ENCODE measurements at places on chromosomes 7 and 10.

GRCh38 chr7:114051871-114052331 lies 133.1 kb upstream of the PPP1R3A start:
- no peak for DNase-seq

DNA sequence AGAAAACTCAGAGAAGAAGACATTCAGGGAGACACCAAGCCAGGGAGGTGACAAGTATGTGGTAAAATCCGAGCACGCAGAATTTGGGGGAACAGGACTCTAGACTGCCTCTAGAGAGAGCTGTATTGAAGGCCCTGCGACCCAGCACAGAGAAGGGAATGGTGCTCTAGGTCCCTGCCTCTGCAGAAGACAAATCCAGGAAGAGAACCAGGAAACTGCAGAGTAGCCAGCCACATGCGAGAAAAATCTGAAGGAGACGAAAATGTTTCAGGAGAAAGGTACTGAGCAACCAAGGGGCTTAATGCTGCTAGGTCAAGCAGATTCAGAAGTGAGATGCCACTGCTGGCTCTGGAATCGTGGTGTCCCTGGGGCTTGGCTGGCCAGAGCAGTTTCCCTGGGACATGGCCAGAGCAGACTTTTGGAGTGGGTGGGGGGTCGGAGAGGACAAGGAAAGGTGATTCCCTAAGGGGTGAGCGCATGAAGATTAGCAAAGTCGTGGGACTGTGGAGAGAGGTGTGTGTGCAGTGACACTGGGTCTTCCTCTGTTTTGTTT lies 158.0 kb upstream of the KLF6 start:
- DNase-seq: no peak

- no peak for DNase-seq
These were observed 729.4 kb upstream of the C7orf33 start for GRCh38 chr7:147861058-147861716.

DNA sequence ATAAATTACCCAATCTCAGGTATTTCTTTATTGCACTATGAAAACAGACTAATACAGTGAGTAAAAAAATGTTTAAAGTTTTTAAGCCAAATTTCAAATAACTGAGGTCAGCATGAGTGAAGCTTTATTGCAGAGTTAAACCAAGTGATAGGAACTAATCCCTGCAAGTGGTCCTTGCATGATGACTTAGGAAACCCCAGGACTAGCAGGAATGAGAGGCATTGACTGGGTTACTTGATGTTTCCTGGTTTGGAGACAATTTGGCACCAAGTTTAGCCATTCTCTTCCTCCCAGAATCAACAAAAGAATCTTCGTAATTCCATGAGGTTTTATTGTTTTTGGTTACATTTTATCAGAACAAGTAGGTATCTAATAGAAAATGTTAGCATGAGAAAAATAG lies 194.2 kb downstream of the BICC1 start:
- DNase-seq: no peak

GRCh38 chr10:31320550-31321211 lies 1.7 kb downstream of the ZEB1 start:
- no peak for DNase-seq

- no peak for DNase-seq
These were observed 54.3 kb downstream of the ASB13 start for GRCh38 chr10:5611899-5612680.

- DNase-seq: no peak
These were observed 1.4 kb downstream of the STK32C start for GRCh38 chr10:132306343-132306685.

- DNase-seq: no peak
These were observed 11.5 kb upstream of the C10orf53 start for GRCh38 chr10:49667991-49668390.

- no peak for DNase-seq
These were observed 201.0 kb upstream of the TPK1 start for GRCh38 chr7:145036604-145037405.

GRCh38 chr10:35563261-35563891 lies 41.8 kb upstream of the GJD4 start:
- no peak for DNase-seq

DNA sequence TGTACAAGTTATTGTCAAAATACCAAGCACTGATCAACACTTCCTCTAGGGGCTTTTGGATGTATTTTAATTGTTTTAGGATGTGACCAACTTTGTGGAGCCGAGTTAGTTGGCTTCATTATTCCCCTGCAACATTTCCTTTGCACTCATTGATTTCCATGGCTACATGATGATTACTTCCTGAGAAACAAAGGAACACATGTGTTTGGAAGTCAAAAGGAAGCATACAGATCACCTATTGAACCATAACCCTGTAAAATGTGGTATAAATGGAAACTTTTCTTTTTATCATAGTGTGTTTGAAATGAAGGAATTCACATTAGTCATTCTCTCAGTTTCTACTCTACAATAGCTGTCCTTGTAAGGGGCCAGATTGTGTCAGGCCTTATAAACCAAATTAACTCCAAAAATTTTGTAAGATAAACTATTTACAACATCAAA lies 32.2 kb upstream of the EXOC6 start:
- no peak for DNase-seq

GRCh38 chr7:47782022-47782421 lies 166.2 kb downstream of the PKD1L1 start:
- no peak for DNase-seq

DNA sequence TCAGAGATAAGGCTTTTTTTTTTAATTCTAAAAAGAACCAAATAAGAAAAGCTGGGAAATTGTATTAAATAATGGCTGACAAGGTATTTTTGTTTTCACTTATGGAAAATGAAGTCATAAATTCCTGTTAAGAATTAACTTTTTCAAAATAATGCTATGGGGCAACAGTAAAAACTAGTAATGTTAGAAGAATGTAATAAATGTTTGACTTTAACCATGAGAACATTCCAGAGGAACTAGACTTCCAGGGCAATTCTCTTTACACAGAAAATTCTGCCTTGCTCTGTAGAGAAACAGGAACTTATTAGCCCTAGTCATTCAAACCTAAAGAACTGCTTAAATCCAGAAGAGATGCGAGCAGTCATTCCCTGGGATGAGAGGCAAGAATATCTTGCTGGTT lies 571.1 kb downstream of the IPMK start:
- DNase-seq: no peak

DNA sequence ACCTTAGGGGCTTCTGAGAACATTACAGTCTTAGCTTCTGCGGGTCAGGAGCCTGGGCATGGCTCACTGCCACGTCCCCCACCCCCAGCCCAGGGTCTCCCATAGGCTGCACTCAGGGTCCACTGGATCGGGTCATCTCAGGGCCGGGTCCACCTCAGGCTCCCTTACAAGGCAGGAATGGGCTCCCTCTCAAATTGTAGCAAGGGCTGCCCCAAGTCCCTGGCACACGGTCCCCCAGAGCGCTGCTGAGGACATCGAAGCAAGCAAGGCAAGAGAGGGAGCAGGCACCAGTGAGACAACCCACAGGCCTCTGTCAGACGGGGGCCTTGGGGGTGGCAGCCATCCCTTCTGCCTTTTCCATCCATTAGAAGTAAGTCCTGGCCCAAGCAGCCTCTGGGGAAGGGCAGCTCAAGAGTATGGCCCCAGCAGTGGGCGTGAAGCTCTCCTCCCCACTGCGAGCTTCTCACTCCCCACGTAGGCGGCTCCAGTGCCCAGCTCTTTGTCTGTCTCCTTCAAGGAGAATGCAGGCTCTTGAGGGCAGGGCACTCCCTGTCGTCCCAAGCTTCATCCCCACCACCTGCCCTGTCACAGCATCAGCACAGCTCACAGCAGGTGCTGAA lies 18.0 kb upstream of the RET start:
- no peak for DNase-seq

DNA sequence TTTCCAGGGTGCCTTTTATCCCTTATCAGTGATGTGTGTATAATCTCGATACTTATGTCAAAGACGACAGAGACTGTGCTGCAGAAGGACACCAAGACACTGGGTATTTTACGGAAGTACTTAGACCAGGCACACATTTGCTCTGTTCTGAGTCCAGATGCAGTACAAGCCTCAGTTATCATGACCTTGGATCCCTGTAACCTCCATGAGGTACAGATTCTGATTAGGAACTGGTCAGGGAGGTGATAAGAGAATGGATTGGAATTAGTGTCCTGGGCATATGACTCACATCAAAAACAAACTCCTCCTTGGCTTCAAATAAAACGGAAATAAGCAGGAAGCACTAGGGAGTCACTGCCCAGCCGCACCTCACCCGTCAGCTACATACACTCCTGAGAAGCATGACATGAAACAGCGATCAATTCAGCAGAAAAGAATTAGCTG lies 146.5 kb downstream of the SFMBT2 start:
- DNase-seq: no peak

DNA sequence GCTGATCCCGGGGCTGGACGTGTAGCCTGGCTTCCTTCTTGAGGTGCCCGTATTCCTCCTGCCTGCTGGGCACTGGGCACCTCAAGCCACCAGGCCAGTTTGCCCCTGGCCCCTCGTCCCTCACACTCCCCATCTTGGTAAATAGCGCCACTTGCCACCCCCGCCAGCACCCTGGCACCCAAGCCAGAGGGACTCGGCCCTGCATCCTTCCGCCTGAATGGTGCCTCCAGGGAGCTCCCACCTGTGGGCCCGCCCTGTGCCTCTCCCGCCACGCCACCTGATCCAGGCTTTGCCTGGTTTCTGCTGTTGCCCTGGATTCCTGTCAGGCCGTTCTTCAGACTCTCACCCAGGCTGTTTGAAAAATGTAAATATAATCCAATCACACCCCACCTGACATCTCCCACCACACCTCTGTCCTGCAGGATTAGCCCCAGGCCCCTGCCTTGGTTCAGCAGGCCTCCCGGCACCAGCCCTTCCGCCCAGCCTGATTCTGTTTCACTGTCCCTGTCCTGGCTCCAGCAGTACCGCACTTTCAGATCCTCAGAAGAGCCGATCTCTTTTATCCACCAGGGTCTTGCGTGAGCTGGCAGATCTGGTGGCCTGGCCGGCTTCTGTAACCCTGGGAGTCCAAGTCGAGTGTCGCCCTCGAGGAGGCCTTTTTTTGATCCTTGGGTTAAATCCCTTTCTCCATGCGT lies 33.8 kb downstream of the WIPI2 start:
- DNase-seq: no peak

DNA sequence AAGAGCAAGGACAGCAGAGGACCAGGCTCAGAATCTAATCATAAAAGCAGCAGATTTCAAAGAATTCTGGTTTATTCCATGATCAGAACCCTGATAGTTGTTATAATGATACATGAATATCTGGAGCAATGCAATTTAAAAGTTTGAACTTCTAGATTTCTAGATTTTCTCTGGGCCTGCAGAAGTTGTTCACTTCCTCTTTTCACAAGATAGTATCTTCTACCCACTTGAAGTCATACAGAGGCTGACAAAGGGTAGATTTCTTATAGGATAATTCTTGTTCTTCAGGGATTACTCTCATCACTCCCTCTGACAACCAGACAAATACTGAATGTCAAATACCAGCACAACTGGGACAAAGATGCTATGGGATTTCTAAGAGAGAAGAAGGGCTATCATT lies 320.0 kb upstream of the ETV1 start:
- DNase-seq: no peak

DNA sequence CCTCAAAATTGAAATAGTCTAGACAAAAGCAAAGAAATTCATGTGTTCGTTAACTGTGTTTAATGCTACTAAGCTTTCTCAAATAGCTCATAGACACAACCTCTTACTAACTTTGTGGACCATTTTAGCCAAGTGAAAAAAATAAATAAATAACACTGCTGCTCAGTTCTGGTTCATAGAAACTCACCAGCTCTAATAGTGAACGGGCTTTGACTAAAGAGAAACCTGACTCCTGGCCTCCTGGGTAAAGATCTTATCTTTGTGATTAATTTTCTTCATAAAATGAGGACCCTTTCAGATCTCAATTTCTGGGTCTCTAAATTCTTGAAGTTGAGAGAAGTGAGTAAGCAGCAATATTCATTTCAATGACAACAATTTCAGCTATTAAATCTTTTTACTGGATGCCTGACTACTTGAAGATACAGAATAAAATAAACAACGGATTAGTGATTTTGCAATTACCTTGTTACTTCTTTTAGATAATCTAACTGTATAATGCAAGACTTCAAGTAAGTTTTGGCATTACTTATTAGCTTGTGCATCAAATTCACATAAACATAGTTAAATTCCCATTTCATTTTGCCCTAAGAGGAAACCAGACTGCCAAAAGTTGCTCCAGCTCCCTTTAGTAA lies 3.1 kb downstream of the CADPS2 start:
- no peak for DNase-seq

- no peak for DNase-seq
These were observed 175.9 kb downstream of the CCDC71L start for GRCh38 chr7:106485031-106485551.

- DNase-seq: no peak
These were observed 16.1 kb downstream of the USP6NL start for GRCh38 chr10:11595395-11595692.

DNA sequence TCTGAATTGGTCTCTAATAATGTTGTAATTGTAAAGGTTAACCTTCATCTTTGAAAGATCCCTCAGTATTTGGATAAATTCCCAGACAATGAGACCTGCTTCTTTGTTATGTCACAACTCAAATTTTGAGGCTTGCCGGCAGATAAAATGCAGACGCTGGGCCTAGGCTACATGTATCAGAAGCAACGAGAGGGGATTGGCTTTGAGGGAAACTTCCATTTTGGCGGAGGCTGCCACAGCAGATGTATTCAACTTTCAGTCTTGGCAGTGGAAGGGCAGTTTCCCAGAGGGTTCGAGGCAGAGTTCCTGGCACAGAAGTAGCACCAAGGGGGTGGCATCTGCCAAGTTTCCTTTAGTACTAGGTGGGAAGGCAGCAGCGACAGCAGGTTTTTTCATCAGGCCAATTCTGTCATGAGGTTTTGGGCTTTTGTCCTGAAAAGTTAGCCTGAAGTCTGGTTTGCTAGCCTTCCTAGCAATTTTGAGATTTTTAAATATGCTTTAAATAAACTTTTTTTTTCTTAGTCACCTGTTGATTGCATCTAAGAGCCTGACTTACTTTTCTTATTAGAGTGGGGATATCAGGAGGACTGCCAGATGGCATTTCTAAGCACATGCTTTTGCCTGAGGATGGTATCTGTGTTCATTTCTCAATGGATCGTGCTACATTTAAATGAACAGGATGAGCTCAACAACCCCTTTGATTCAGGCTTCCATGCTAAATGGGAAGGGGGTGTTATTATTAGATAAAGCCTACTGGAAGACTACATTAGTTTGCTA lies 89.5 kb upstream of the FAM3C start:
- DNase-seq: no peak
